ENCODE measurements at places on chromosomes 12 and 14.

DNA sequence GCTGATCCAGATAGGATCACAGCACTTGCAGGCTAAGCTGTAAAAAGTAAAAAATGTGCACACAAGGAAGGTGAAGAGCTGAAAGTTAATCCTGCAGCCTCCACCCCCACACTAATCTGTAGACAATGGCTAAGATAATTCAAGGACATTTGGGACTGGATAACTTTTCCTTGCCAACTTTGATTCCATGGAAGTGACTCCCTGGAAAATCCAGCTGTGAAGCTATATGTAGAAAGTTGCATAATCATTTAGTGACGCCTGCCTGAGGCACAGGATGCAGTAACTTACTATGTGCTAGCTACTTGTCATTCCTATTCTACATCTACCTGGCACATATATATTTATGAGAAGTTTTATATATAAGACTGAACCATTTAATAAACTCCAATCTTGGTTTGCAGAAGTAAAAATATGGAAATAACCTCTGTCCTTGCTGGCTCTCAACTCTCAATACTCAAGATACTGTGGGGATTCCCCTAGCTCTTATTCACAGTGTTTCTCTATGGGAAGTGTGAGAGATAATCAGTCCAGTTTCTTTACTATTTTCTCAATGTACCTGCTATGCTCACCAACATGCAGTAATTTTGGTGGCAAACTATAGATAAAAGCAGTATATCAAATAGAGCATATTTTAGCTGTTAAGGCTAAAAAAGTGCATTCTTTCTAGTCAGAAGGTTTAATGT, 14.8 kb downstream of the LDHB start:
- DNase-seq: no peak

DNA sequence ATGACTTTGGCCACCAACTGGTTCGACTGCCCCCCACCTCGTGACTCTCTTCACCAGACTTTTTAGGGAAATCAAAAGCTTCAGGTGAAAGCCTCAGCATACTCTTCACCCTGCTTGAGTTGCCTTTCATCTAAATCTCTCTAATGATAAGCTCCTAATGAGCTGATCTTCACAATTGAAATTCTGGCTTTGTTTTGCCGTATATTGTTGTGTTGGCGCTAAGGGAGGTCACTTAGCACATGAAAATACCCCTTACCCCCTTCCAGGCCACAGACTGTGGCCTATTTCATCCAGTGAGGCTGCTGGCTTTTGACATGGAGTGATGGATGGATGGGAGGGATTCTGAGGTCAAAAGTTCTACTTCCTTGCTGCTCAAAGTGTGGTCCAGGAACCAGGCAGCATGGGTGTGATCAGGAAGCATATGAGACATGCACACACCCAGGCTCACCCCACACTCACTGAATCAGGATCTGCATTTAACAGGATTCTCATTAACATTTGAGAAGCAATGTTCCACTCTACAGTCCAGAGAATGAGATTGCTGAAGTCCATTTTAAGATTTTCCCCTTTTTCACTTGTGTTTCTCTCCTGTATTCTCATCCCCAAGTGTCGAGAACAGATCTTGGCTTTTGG, 131.4 kb downstream of the DACT1 start:
- no peak for DNase-seq

GRCh38 chr12:81461163-81461562, 298.0 kb downstream of the PPFIA2 start:
- no peak for DNase-seq

GRCh38 chr12:52332381-52332780, 11.2 kb upstream of the KRT83 start:
- DNase-seq: no peak

- no peak for DNase-seq
These were observed 993 bp downstream of the CCDC196 start for GRCh38 chr14:66487164-66487563.

- DNase-seq: no peak
These were observed 99.5 kb downstream of the PDZRN4 start for GRCh38 chr12:41287500-41288141.

GRCh38 chr12:65204886-65205525, 35.6 kb downstream of the LEMD3 start:
- DNase-seq: no peak

DNA sequence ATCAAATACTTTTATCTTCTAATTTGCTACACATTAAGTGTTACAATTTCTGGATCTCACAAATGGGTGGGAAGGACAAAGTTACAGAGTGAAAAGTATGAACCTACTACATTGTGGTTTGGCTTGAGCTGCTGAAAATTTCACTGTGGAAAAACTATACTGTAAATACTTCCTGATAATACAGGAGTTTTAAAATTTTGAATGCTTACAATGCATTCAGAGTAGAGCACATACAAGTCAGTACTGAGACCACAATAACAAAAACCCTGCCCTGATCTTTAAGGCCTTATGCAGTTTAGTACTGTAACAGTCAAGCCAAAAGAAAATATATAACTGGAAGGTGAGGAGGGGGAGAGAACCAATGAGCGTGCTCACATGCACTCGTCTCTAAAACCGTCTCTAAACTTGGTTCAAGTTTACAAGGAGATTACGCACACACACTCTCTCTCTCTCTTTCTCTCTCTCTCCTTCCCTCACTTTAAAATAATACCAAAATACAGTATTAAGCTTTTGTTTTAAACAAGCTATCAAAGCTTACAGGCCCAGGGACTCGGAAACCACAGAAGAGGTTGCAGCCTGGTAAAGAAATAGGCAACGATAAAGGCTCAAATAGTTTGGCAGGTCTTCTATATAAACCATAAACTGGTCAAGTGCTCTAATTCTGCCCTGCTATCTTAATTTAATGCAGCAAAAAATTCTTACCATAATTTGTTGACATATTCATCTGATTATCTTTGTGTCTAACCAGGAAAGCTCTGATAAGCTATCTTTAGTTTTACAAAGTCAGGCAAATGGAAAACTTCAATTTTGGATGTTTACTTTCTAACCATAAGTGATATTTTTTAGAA, 58.0 kb downstream of the ATF7 start:
- no peak for DNase-seq

Measured in HuH-7.5 (cell line).